Osteoblast (primary cell): ENCODE measurements at places on chromosomes 11 and 22. TPM values are rescaled to one million over a fixed set of nuclear protein-coding genes. Genes with fewer than 3 reads are reported as not detected.

DNA sequence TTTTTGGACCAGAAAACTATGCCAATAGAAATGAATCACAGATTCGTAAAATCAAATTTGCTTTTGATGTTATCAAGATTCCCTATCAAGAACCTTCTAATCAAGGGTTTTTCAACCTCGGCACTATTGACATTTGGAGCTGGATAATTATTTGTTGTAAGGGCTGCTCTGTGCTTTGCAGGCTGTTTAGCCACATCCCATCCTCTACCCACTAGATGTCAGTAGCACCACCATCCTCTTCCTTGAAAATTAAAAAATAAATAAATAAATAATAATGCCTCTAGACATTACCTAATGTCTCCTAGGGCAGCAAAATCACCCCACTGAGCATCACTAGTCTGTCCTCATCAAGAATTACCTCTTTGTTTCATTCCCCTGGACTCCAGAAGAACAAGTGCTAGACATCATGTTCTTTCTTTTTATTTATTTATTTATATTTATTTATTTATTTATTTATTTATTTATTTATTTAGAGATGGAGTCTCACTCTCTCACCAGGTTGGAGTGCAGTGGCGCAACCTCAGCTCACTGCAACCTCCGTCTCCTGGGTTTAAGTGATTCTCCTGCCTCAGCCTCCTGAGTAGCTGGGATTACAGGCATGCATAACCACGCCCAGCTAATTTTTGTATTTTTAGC, 744.7 kb downstream of the KCNA4 start:
- no peaks in the 10 kb centered on the region for H3K27me3 ChIP-seq
- no peak for DNase-seq
- no peaks in the 10 kb centered on the region for H3K4me1 ChIP-seq
- H3K4me3 ChIP-seq: no peak overlapping the region
- H3K36me3 ChIP-seq: no peaks in the 10 kb centered on the region

DNA sequence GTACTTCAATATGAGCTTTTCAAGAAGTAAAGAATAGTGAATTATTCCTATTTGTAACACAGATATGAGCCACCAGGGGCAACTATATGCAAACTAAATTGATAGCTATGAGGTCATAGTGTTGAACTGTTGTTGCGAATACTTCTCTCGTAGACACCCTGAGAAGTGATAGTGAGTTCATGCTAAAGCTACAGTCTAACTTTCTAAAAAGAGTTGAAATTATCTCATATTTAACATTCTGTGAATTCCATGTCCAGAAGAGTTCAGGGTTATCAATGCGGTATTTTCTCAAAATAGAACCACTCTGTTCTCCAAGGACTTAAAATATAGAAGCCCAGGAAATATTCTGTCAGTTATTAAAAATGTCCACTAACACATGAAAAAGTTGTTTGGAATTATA, 185.4 kb downstream of the AASDHPPT start:
- H3K36me3 ChIP-seq: no peaks in the 10 kb centered on the region
- no peaks in the 10 kb centered on the region for H3K27me3 ChIP-seq
- no peak for DNase-seq
- no peaks in the 10 kb centered on the region for H3K4me1 ChIP-seq

DNA sequence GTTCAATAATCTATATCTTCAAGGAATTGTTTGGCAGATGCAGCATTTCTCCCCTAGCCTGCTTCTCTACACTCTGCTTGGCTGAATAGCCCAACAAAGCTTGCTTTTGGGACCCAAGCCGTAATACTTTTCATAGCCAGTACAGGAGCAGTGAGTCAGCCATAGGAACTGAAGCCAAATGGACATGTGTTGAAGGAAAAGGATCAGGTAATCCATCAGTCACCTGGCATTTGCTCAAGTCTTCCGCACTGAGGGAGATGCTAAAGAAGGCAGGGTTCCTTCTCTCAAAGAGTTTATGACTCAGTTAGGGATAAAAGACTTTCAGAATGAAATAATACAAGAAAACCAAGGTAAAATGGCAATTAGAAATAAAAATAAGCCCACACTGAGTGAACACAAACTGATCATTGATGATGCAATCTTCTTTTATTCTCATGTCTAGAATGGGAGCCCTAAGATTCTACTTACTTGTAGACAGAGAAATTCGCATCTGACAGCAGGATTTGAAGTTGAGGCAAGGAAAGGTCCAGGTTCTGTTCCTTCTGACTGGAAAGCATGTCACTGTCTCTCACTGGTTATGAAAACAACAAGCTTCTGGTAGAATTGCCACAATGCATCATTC, 13.2 kb downstream of the C11orf87 start:
- no peak overlapping the region for H3K4me3 ChIP-seq
- no peaks in the 10 kb centered on the region for H3K36me3 ChIP-seq
- H3K27me3 ChIP-seq: no peaks in the 10 kb centered on the region
- no peak overlapping the region for H3K27ac ChIP-seq

- H3K4me1 ChIP-seq: peaks cover 5% of the 10 kb centered on the region
- H3K36me3 ChIP-seq: no peaks in the 10 kb centered on the region
- H3K27me3 ChIP-seq: no peaks in the 10 kb centered on the region
- no peak overlapping the region for H3K4me3 ChIP-seq
- H3K27ac ChIP-seq: no peak overlapping the region
- DNase-seq: no peak
These were observed 142.0 kb upstream of the BDNF start for GRCh38 chr11:27842290-27842689.

RBM14 gene
- total RNA-seq: 22.4 and 25.3 TPM in 2 replicates

OR51I1 gene
- total RNA-seq: under 0.01 TPM in 1 of 2 replicates, not detected in the other

SUSD2 gene
- total RNA-seq: 0.72 and 2.4 TPM in 2 replicates

LYVE1 gene
- total RNA-seq: not detected in 2 replicates
